ENCODE measurements at places on chromosomes 11 and 22.
A peak's percentile ranks its signal among the peaks of the same experiment; 100 is the strongest.

GRCh38 chr11:80822308-80822707, 1381.5 kb upstream of the TENM4 start:
- DNase-seq: no peak

DNA sequence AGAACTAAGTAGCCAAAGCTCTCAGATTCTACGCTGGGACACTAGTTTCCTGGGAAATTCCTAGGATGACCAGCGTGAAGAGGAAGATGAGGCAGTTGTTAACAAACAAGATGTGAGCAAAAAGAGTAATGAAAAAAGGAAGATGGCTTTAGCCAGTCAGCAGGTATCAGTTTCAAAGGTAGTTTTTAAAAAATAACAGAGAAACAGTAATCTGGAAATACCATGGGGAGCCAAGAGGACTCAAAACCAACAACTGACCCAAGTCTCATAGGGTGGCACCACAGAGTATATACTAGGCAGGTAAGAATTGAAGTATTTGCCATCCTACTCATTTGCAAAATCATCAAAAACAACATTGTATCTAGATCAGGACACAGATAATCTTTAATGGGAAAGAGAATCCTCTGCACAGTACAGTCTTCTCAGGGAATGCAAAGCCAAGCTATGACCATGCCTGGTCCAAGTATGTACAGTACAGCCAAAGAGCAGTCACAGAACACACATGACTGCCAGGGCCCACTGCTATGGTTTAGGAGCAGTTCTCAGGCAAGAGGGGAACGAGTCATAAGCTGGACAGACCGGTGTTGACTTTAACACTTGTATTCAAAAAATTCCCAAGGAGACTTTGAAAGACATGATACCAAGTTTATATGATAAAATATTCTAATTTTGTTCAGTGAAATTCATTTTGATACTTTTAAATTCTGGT, 20.6 kb downstream of the MSANTD4 start:
- DNase-seq: no peak

GRCh38 chr11:47981667-47982404, 1.5 kb downstream of the PTPRJ start:
- no peak for DNase-seq

DNA sequence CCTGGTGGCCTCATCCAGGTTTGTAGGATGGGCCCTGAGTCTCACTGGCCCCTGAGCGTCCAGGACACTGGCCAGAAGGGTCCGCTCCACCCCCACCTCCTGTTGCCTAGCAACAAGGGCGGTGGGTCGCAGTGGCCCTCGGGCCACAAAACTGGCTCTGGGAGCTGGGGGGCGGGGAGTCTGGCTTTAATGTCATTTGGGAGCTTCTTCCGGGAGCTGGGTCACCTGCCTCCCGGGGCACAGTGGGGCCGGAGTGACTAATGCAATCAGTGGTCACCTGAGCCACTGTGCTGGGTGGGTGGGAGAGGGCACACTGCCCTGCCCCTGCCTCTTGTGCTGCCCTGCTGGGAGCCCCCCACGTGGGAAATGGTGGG, 2.6 kb downstream of the TH start:
- no peak for DNase-seq

- DNase-seq: peak; percentile 51
Observed at GRCh38 chr11:84673753-84674152, 953.4 kb downstream of the DLG2 start.

Data from fibroblast of skin of right biceps (primary cell).